ENCODE measurements at places on chromosomes 1 and 21.

- no peak for DNase-seq
These were observed 32.7 kb downstream of the PPP2R5A start for GRCh38 chr1:212317916-212318315.

- DNase-seq, result no peak
These were observed 7.0 kb downstream of the TMPRSS3 start for GRCh38 chr21:42388740-42389448.

GRCh38 chr1:159884296-159884695, 15.7 kb downstream of the CFAP45 start:
- peak; percentile 71 for DNase-seq

GRCh38 chr1:242245255-242245654, 246.4 kb upstream of the MAP1LC3C start:
- no peak for DNase-seq

DNA sequence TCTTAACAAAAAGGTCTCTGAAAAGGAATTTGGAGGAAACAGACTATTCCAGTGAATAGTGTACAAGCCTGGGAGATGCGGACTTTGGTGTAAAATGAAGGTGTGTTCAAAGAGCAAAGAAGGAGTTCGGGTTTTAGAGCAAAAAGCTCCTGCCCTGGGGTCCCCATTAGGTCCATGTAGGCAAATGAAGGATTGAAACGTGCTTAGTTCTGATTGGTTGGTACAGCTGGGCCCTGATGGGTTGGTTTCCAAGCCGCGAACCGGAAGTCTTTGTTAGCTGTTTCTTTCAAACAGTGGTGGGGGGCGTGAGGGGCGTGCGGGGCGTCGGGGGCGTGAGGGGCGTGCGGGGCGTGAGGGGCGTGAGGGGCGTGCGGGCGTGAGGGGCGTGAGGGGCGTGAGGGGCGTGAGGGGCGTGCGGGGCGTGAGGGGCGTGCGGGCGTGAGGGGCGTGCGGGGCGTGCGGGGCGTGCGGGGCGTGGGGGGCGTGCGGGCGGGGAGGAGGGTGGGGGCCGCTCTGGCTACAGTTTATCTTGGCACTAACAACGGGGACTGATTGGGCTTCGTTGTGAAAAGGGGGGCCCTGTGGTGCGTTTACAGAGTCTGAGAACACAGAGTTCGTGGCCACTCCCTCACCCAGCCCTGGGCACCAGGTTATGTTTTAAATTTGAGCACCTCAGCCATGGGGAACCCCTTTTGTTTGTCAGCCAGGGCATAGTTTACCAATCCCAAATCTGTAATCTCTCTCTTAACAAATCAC, 29.4 kb downstream of the LRRC3 start:
- no peak for DNase-seq

GRCh38 chr1:213615226-213615916, 372.4 kb upstream of the PROX1 start:
- DNase-seq, result no peak

DNA sequence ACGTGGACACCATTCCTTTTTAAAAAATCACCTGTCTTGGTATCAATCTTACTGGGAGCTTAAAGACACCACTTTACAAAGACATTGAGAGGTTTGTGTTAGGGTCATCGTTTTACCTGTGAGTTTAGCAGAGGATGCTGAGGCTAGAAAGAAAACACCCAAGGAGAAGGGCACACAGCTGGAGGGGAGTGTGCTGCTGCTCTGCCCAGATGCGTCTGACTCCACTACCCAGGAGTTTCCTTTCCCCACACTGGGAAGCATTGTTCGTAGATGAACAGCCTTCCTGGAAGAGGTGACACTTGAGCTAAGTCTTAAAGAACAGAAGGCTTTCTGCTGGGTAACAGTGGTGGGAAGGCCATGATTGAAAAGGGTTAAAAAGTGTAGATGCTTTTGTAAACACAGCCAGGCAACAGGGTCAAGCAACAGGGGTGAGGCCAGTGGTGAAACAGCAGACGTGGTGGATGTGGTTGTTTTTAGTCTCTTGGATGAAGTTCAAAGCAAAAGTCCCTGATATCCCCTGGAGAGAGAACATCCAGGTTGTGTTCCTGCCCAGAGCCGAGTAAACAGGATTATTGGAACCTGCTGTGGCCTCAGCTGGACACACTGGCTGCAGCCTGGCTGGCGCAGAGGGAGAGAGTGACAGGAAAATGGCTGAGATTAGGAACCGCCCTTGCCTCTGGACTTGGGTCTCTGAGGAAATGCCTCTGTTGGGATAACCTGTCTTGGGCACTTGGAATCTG, 198.6 kb upstream of the JUN start:
- no peak for DNase-seq

DNA sequence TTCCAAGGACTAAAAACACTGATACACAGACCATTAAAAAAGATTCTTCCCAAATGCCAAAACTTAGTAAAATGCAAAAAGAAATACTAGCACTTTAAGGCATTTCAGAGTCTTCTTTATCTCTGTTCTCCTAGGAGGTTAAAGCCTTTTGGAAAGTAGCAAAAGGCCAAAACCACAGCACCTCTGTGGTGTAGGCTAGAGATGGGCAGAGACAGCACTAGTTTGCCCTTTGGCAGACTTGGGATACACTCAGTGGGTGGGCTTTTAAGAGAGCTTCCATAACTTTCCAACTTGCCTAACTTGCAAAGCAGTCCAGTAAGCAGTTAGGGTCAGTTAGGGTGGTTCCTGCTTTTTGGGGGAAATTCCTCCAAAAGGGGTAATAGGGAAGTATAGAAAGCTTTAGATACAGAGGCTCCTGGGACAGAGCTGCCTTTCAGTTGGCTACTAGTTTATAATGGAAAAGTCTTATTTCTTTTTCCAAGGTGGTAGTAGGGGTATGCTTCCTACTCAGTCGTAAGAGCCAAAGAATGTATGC, 17.9 kb upstream of the PTCH2 start:
- no peak for DNase-seq

GRCh38 chr1:242800521-242800920, 276.0 kb upstream of the PLD5 start:
- no peak for DNase-seq

DNA sequence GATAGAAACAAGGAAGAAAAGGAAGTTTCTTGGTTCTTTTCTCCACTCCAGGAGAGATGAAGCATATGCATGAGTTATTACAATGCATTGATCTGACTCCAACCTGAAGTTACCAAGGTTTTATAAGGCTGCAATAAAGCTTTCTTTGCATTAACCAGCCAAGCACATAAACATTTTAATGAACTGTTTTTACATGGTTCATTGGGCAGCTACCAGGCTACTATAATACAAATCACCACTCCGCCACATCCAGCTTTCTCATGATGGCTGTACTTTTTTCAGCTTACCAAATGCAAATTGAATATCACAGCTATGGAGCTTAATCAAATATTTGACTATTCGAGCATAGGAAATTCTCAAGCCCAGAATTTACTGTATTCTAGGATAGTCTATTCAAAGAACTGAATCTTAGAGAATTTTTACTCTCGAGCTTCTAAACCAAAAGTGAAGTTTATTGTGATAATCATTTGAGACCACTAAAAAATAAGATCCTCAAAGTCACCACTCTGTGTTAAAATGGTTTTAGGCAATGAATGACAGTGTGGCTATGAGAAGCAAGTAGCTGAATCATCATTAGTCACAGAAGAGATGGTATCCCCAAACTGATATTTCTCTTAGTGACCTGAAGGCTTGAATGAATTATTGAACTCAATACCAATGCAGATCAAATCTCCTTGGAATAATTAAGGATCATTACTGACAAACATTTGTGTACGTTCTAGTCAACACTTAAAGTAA, 58.6 kb upstream of the ZNF281 start:
- no peak for DNase-seq

GRCh38 chr1:62882201-62883104, 98.5 kb downstream of the ATG4C start:
- peak; percentile 96 for DNase-seq

GRCh38 chr1:67610450-67610849, 74.6 kb upstream of the GADD45A start:
- no peak for DNase-seq

DNA sequence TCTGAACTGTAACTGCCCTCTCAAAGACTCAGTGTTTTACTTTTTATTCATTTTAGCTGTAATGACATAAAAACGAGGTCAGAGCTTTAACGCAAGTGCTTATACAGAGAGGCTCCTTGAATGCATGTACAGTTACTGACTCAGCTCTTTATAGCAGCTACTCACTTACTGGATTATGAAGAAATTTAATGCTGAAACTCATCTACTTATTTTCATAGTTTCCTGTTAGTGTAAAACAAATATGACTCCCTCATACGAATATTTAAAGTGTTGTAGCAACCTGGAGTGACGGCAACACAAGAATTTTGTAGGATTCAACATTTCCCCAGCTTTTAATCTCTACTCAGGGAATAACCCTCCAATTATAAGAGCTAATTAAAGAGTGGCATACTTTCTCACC, 32.7 kb downstream of the ADSS2 start:
- no peak for DNase-seq

DNA sequence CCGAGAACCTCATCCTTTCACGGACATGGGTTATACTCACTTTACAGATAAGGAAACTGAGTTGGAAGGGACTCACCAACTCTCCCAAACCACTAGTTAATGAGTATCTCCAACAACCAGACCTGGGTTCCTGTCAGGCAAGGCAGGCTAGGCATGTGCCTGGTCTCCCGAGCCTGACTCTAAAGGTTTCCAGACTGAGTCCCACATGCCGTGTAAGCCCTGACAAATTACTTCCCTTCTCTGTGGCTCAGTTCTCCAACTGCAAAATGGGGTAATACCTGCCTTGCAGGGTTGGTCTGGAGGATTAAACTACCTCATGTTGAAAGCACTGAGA, 34.3 kb downstream of the SSBP3 start:
- DNase-seq, result no peak

- no peak for DNase-seq
These were observed 7.9 kb downstream of the PSMB4 start for GRCh38 chr1:151407304-151407703.

DNA sequence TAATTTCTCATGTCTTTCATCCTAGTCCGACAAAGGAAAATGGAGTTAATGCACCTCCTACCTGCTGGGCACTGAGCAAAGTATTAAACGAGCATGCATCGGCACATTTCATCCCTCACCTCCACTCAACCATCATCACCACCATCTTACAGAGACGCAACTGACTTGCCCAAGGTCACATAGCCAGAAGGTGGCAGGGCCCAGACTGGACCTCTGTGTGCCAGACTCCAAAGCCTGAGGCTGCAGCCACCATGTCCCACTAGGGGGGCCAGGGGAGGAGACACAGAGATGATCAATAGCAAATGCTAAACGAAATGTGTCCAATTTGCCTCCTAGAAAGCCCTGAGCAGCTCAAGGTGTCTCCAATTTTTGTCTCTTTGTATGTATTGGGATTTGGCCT, 163.7 kb upstream of the EDN2 start:
- DNase-seq, result no peak

DNA sequence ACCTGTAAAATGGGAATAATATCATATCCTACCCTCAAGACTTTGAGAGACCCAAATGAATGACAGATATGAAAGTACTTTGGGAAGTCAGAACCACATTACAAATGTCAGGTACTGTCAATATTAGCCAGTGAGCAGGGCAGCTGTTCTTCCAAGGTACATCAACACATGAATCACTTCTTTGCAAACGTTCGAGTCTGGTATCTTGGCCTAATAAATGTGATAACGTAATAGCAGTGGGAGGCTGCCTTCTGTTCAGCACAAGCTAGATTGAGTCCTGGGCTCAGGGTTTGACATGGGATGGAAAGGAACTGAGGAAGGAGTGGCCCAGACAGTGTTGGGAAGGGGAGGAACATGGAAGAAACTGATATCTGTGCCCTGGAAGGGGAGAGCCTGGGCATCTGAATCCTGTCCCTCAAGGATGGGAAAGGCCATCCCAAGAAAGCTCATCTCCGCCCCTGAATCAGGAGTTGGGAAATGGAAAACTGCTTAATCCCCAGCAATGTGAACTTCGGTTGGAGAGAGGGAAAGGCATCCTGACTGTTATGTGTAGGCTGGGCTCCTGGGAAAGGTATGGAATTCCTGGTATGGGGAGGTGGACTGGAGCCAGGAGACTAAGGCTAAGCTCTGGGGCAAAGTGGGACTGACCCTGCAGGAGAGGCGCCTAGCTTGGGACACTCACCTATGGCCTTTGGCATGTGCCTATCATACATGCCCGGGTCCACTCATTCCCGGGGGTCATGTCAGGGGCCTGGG, 14.3 kb downstream of the KCNC4 start:
- DNase-seq, result no peak

DNA sequence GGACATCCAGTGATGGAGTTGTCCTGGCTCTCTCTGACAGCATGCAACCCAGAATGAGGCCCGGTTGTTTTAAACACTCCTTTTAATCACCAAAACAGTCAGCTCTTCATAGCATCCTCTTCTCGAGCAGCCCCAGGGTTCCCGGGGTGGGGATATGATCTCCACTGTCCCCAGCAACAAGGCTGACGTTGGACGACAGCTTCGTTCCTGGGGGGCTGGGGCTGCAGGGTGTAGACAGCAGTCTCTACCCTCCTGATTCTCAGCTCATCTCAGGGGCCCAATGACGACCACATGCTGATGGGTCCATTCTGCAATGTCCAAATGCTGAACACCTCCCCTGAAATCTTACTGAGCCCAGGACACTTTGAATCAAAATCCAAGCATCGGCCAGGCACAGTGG, 27.0 kb downstream of the TRIM11 start:
- DNase-seq, result no peak
